Astrocyte of the cerebellum (primary cell): ENCODE measurements at places on chromosomes 4 and X.

- DNase-seq, result peak; percentile 50
Measured at GRCh38 chr4:158255727-158256324, 45.5 kb downstream of the TMEM144 start.

GRCh38 chr4:176830971-176831370 is 38.2 kb upstream of the VEGFC start:
- DNase-seq, result peak; percentile 22

GRCh38 chrX:21845096-21845495 is 5.7 kb downstream of the MBTPS2 start:
- DNase-seq, result no peak

DNA sequence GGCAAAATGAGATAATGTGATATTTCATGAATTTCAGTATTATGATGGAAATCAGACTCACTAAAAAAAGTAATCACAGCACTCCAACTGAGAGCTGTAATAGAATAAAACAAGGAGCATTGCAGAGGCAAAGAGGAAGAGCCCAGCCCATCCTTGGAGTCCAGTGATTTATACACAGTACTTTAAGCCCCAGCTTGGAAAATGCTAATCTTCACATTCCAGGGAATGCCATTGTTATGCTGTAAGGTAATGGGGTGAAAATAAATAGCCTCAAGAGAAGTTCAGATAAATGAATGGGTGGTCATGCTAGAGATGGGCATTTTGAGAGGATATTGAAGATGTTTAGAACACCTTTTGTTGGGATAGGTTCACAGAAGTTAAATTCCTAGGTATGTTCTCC is 190.3 kb upstream of the TAPT1 start:
- DNase-seq, result no peak

- no peak for DNase-seq
Measured at GRCh38 chrX:137792214-137792613, 226.3 kb downstream of the ZIC3 start.

- DNase-seq, result peak; percentile 24
Measured at GRCh38 chrX:68420559-68420958, 12.7 kb downstream of the OPHN1 start.

GRCh38 chr4:143054971-143055370 is 129.7 kb upstream of the USP38 start:
- no peak for DNase-seq

- no peak for DNase-seq
Measured at GRCh38 chr4:121562811-121563210, 134.0 kb downstream of the ANXA5 start.

- DNase-seq, result no peak
Measured at GRCh38 chr4:173446416-173446815, 47.5 kb upstream of the SCRG1 start.

- peak; percentile 97 for DNase-seq
Measured at GRCh38 chr4:15234856-15235126, 193.0 kb upstream of the C1QTNF7 start.

DNA sequence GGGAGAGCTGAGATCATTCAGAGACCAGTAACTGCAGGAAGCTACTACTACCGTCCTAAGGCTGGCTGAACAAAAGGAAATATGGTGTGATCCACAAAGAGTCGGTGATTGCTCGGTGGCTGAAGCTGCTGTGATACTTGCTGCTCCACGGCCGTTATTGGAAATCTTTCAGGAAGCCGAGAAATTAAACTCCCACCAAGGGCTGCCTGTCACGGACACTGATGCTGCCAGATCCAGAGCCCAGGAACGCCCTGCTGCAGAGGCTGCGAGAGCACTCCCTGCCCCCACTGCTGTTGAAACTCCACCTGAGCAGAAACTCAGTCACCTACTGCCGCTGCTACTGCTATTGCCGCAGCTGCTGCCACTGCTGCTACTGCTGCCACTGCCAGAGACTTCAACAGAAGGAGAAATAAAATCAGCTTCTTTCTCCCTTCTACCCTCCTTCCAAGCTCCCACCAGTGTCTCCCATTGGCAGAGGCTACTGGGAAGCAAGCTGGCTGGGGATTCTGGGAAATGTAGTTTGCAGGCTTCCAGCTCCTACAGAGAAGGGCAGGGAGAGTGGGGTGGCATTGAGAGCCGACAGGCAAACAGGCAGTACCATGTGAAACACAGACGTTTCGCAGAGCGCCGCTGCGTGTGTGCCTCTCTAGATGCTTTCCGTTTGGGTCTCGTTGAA is 126.0 kb upstream of the ENPP6 start:
- DNase-seq, result peak; percentile 48

- DNase-seq, result peak; percentile 84
Measured at GRCh38 chr4:76758290-76758882, 139.6 kb downstream of the SOWAHB start.

DNA sequence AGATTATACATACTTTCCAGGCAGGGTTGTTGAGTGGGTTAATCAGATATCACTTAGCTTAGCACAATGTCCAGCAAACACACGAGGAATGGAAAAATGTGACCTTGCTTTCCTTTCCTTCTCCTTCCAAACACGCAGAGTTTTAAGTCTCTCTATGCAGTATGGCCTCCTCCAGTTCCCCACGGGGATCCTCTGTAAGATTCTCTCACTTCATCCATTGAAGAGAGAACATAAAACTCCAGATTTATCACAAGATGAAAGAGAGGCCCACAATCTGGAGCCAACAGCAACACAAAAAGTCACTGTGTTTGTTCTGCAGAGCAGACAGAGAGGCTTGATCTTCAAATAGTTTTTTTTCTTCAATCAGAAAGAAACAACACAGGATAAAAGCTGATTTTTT is 336.8 kb upstream of the CLNK start:
- DNase-seq, result no peak

GRCh38 chr4:11900359-11900758 is 471.7 kb upstream of the HS3ST1 start:
- DNase-seq, result no peak

- DNase-seq, result no peak
Measured at GRCh38 chr4:147589586-147589985, 27.6 kb upstream of the TMEM184C start.

- no peak for DNase-seq
Measured at GRCh38 chr4:100721490-100721889, 203.7 kb upstream of the EMCN start.

DNA sequence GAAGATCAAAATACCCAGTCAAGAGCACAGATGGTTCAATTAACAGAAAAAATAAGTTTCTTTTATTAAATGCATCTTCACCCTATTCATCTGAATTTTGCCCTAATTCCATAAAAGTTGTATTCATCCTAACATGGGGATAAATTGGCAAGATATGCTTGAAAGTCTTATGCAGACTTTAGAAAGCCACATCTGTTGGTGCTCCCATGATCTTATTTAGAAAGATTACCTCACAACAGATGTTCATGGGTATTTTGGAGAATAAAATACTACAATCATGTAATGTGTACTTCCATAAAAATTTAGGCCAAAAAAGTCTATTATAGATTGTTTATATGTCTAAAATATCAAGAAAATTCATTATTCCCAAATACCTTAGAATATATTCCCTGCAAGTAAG is 510.3 kb downstream of the TECRL start:
- DNase-seq, result no peak

DNA sequence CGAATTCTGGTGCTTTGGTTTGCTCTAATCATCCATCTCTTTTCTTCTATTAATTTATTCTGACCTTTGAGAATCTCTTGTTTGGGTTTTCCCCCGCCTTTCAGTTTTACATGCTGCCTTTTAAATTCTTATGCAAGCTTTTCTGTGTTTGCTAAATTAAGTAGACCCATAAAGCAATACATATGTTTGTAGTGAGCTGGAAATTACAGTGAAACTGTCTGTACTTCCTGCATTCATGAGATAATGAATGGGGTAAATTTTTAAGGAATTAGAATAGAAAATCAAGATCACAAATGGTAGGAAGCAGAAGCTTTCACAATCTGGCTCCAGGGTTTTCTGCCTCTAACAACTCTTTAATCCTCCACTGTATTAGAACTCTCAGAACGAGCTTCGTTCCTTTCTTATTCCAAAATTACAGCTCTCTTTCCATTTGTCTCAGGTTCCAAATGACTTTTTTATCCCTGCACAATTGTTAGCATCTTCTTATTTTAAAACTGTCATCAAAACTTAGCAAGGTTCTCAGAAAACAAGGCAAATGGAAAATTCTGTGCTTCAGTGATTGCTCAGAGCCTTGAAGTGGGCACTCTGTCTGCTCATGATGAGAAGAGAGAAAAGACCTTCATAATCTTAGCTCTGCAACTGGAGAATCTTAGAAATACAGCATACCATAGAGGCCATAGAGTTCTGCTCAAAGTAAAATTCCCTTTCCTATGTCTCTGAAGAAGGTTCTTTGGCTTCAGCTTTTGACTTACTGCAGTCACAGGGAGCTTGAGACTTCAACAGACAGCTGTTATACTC is 108.2 kb downstream of the EGF start:
- no peak for DNase-seq

DNA sequence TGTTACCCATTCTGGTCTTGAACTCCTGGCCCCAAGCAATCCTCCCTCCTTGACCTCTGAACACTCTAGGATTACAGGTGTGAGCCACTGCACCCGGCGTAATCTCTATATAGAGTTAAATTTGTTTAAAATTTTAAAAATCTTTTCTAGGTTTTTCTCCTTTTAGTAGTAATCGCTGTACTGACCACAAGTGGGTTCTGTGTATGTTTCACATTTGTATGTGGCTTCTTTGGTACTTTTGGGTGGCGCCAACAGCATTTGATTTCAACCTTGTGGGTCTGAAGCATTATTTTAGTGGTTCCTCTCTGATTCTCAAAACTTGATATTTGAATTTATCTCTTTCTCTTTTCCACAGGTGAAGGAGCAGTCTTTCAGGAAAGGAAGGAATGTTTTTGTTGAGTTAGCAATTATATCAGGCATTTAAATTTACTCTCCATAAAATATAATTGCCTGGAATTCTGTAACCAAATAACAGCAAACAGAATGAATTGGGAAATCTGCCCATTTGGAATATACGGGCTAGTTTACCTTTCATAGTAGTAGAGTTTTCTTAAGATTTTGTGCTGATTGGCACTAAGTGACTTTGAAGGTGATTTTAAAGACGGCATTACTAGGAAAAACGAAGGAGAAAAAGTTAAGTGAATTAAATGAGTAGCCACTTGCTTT is 29.5 kb downstream of the ARHGAP10 start:
- DNase-seq, result no peak

DNA sequence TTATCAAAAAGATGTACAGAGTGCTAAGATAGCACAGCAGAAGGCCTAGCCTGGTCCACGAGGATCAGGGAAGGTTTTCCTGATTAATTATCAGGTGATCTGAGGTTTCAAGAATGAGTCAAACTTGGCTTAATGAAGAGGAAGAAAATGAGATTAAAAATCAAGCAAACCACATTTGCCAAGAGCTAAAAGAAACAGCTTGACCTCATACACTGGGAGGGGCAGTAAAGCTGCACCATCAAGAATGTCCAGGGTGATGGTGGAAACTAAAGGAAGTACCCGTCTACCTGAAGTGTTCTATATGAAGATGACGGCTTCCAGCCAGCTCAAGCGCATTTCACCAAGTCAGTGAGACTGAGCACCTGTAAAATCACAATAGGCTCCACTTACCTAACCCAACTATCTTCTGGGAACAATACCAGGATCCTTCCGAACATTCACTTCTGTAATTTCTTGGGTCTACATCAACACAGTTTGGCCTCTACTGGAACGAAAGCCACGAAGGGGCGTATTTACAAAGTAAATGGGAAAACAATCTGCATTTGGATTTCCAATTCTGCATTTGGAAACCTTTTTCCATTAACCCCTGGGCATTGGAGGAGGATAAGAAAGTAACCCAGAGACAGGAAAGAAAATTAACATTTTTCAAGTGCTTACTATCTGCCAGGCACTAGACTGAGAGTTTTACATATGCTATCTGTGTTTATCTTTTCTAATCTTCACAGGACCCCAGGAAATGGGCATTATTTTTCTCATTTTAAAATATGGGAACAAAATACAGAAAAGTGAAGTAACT is 114.0 kb upstream of the DCLK2 start:
- DNase-seq, result no peak

- DNase-seq, result no peak
Measured at GRCh38 chr4:68451246-68452211, 4.3 kb downstream of the TMPRSS11E start.

DNA sequence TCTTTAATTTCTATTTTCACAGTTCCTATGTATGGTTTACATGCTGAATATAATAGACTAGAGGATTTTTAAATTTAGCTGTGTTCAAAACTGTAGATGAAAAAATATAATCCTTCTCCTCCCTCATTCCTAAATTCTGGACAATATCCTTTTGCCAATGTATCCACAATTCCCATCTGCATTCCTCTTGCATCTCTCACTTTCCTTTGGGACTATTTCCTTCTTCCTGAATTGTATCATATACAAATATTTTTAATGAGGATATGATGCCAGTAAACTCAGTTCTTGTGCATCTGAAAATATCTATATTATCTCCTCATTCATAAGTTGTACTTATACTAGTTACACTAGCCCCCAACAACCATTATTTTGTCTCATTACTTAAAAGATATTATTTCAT is 46.7 kb downstream of the DDX60L start:
- no peak for DNase-seq

DNA sequence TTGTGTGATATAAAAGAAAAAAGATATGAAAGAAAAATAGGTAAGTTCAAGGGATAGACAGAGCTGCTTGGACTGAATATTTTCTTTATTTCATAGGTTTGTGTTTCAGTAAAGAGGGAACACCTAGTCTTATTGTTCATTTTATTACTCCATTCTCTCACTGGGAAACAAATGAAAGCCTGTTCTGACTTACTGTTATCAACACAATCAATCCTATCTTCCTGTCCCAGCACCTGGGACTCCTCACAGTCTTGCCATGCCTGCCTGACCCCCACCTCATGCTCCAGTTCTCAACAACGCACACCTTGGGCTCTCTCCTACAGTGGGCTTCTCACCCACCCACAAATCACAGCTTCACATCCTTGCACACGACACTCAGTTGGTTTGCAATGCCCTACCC is 189.5 kb downstream of the PRDM5 start:
- no peak for DNase-seq

GRCh38 chr4:2940267-2941137 is 22.7 kb downstream of the NOP14 start:
- DNase-seq, result no peak

GRCh38 chr4:84631573-84631972 is 48.6 kb downstream of the CDS1 start:
- no peak for DNase-seq

DNA sequence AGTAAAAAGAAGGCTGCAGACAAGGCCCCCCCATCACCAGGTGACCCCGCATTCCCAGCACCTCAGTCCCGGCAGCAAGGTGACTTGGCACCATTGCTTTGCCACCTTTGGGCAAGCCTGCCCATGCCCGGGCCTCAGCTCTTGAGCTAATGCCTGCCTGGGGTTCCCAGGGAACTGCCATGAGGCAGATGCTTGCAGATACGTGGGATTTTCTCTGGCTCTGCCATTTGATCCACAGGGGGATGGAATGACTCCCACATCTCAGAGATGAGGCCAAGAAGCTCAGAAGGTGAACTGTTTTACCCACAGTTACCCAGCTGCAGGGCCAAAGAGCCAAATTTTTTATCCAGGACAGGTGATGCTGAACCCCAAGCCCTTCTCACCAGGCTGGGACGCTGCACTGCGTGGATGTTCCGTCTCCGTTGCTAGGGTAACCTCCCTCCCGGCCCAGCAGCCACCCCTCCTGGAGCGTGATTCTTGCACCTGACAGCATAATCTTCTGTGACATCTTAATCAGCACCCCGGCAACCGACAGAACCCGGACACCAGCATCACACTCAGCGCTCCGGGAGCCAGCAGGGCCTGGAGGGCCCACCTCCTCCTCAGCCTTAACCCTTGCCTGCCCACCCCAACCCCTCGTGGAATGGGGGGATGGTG is 15.7 kb upstream of the MSX1 start:
- DNase-seq, result no peak

- no peak for DNase-seq
Measured at GRCh38 chrX:116841290-116841689, 378.5 kb upstream of the CT83 start.

GRCh38 chr4:145840162-145840768 is 98.4 kb downstream of the ZNF827 start:
- DNase-seq, result peak; percentile 28
